ENCODE measurements at places on chromosomes 11 and 22.

- peak overlapping the region; percentile 76 for H3K27ac ChIP-seq
- H3K36me3 ChIP-seq, result no peaks in the 10 kb centered on the region
- no peaks in the 10 kb centered on the region for H3K27me3 ChIP-seq
- H3K4me1 ChIP-seq, result peaks cover 60% of the 10 kb centered on the region
Observed at GRCh38 chr11:2997406-2997805, 5.3 kb upstream of the NAP1L4 start.

- peaks cover 5% of the 10 kb centered on the region for H3K36me3 ChIP-seq
- peak; percentile 65 for DNase-seq
- H3K27ac ChIP-seq, result no peak overlapping the region
- H3K27me3 ChIP-seq, result no peaks in the 10 kb centered on the region
- no peaks in the 10 kb centered on the region for H3K4me1 ChIP-seq
Observed at GRCh38 chr22:40024201-40025061, 29.7 kb downstream of the FAM83F start.

DNA sequence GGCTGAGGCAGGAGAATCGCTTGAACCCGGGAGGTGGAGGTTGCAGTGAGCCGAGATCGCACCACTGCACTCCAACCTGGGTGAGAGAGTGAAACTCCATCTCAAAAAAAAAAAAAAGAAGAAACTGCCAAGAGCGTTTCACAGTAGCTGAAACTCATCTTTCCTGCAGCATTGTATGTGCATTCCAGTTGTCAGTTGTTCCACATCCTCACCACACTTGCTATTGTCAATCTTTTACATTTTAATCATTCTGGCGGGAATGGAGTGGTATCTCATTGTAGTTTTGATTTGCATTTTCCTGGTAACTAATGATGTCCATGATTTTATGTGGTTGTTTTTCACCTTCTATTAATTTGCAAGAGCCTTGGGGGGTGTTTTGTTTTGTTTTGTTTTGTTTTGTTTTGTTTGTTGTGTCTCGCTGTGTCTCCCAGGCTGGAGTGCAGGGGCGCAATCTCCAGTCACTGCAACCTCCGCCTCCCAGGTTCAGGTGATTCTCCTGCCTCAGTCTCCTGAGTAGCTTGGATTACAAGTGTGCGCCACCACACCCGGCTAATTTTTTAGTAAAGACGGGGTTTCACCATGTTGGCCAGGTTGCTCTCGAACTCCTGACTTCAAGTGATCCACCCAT, 8.1 kb upstream of the GNB1L start:
- H3K36me3 ChIP-seq, result no peaks in the 10 kb centered on the region
- no peak overlapping the region for H3K4me3 ChIP-seq
- H3K4me1 ChIP-seq, result peaks cover 5% of the 10 kb centered on the region
- no peak overlapping the region for H3K27ac ChIP-seq
- no peak for DNase-seq

DNA sequence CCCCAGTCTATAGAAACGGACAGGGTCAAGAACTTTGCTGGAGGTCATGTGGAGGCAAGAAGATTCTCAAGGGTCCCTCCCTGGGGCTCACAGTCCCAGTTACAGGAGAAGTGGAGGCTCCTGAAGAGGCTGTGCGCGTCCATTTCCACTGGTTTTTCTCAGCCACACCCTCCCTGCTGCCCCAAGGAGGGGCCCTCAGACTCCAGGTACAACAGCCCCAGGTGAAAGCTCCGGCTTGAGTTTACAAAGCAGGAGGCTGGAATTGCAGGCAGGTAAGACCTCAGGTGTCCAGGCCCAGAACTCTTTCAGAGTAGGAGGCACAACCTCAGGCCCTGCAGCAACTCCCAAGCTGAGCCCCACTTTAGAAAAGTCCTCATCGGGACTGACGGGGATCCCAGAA, 3.1 kb downstream of the SHANK2 start:
- H3K36me3 ChIP-seq, result no peaks in the 10 kb centered on the region
- peaks cover 42% of the 10 kb centered on the region for H3K4me1 ChIP-seq
- no peaks in the 10 kb centered on the region for H3K27me3 ChIP-seq
- H3K27ac ChIP-seq, result no peak overlapping the region
- H3K4me3 ChIP-seq, result no peak overlapping the region
- no peak for DNase-seq

- peaks cover 87% of the 10 kb centered on the region for H3K4me1 ChIP-seq
- H3K36me3 ChIP-seq, result no peaks in the 10 kb centered on the region
- no peak overlapping the region for H3K4me3 ChIP-seq
- H3K27ac ChIP-seq, result peak overlapping the region; percentile 86
- DNase-seq, result no peak
- no peaks in the 10 kb centered on the region for H3K27me3 ChIP-seq
Observed at GRCh38 chr11:75341612-75342011, 9.8 kb downstream of the ARRB1 start.

DNA sequence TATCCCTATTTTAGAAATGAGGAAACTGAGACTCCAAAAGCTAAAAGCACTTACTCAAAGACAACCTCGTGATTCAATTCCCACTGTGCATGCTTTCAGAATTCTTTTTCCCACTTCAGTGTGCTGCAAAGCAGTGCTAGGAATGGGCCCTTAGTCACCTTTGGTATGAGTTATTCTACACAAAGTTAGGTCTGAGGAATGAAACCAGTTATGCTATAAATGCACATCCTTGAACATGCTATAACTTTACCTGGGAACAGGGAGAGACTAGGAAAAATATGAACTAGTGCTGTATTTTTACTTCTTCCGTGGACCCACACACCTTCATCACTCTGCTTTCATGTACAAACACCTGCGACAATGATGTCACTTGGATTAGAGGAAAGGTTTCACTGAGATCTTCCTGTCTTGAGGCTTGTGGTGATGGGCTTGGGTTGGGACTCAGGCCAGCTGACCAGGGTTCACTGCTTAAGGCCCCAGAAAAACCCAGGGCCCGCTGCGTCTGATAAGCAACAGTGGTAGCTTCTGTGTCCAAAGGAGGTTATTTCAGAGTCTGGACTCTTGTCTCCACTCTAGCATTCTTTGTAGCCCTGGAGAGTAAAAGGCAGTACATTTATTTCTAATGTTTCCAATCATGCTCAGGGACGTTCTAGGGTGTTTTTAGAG, 81.6 kb downstream of the ZC3H12C start:
- H3K27ac ChIP-seq, result no peak overlapping the region
- peaks cover 8% of the 10 kb centered on the region for H3K4me1 ChIP-seq
- no peak for DNase-seq
- no peak overlapping the region for H3K4me3 ChIP-seq
- no peaks in the 10 kb centered on the region for H3K36me3 ChIP-seq
- no peaks in the 10 kb centered on the region for H3K27me3 ChIP-seq

GRCh38 chr11:721741-722345, 15.8 kb downstream of the EPS8L2 start:
- no peaks in the 10 kb centered on the region for H3K27me3 ChIP-seq
- H3K4me3 ChIP-seq, result no peak overlapping the region
- H3K27ac ChIP-seq, result no peak overlapping the region
- peaks cover 17% of the 10 kb centered on the region for H3K4me1 ChIP-seq
- H3K36me3 ChIP-seq, result no peaks in the 10 kb centered on the region

GRCh38 chr11:105609832-105610781, at the start of gene GRIA4:
Gene GRIA4, plus strand, starts transcription at chr11:105610073. Its CDS starts 925 bp downstream, at chr11:105610998.
- no peak within 1 kb of the TSS for H3K4me3 ChIP-seq
- H3K27me3 ChIP-seq, result peaks cover 32% of the 10 kb centered on the region
- peaks cover 21% of the 10 kb centered on the region for H3K4me1 ChIP-seq
- no peaks in the 10 kb centered on the region for H3K36me3 ChIP-seq

DNA sequence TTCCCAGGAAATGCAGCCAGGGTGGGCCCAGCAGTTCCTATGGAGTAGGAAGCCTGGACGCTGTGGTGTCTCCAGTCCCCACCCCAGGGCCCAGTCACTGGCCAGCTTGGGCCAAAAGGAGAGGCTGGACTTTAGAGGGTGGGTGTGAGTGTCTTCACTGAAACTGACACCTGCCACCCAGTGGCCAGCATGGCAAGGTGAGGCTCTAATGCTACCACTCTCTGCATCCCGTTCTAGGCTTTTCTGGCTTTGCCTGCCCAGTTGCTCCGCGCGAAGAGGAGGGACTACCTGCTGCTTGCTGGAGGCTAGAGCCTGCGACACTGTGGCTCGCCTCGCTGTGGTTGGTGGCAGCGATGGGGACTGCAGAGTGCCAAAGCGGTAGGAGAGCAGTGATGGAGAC, 35.4 kb downstream of the C22orf42 start:
- H3K27ac ChIP-seq, result no peak overlapping the region
- H3K4me1 ChIP-seq, result no peaks in the 10 kb centered on the region
- H3K27me3 ChIP-seq, result no peaks in the 10 kb centered on the region
- no peak for DNase-seq
- H3K4me3 ChIP-seq, result no peak overlapping the region
- no peaks in the 10 kb centered on the region for H3K36me3 ChIP-seq

- no peak for DNase-seq
- H3K4me1 ChIP-seq, result no peaks in the 10 kb centered on the region
- no peak overlapping the region for H3K27ac ChIP-seq
- H3K4me3 ChIP-seq, result no peak overlapping the region
- no peaks in the 10 kb centered on the region for H3K27me3 ChIP-seq
Observed at GRCh38 chr11:82907371-82907770, 5.8 kb downstream of the DDIAS start.

- no peak for DNase-seq
- H3K27me3 ChIP-seq, result no peaks in the 10 kb centered on the region
- no peak overlapping the region for H3K4me3 ChIP-seq
- no peaks in the 10 kb centered on the region for H3K36me3 ChIP-seq
Observed at GRCh38 chr11:70193411-70194292, 9.4 kb upstream of the FADD start.
